ENCODE measurements at places on chromosomes 1 and 21. TPM values are rescaled to one million over a fixed set of nuclear protein-coding genes. Genes with fewer than 3 reads are reported as not detected.

RHD gene
- not detected for total RNA-seq

SZT2 gene
- 61.6 TPM for total RNA-seq

GBP3 gene
- 8.0 TPM for total RNA-seq

DNA sequence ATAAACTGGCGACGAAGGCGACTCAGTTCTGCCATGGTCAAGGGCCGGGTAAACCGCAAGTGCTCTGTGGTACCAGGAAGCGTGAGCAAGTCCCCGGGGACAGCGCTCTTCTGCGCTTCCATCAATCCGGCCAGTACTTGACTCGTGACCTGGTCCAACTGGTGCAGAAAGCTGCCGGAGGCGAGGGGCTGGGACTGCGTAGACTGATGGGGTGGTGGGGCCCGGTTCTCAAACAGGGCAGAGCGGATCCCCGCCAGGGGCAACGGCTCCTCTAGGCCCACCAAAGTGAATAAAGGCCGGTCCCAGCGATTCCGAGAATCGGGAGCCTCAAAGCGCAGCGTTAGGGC, 852 bp downstream of the KTI12 start:
- DNase-seq, result peak; percentile 43

DNA sequence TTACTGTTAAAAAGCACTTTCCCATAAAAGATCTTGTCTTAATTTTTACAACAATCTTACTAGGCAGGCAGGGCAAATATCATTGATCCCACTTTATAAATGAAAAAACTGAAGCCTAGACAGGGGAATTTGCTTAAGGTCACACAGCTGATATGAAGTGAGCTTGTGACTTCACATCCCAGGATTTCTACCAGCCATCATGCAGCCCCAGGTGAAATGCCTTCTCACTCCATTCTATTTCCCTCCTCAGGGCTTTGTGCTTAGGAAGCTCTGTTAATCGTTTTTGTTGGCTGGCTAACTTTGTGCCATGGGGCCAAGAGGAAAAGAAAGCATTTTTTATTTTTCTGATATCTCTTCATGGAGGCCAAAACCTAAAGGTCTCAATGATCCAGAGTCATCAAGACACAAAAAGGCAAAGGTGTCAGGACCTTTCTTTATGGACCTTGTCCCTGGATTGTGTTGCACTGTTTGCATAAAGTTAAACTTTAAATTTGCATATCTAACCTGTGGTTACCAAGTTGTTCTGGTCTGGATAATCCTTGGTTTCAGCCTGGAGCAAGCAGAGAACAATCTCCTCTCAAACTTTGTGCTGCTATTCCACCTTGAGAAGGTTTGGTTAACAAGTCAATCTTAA, 44.8 kb upstream of the ZNF326 start:
- no peak for DNase-seq
